Central memory CD4-positive, alpha-beta T cell (primary cell): ENCODE measurements at places on chromosomes 1 and 21.

GRCh38 chr1:228647523-228648444, 87.5 kb upstream of the RHOU start:
- DNase-seq: no peak

DNA sequence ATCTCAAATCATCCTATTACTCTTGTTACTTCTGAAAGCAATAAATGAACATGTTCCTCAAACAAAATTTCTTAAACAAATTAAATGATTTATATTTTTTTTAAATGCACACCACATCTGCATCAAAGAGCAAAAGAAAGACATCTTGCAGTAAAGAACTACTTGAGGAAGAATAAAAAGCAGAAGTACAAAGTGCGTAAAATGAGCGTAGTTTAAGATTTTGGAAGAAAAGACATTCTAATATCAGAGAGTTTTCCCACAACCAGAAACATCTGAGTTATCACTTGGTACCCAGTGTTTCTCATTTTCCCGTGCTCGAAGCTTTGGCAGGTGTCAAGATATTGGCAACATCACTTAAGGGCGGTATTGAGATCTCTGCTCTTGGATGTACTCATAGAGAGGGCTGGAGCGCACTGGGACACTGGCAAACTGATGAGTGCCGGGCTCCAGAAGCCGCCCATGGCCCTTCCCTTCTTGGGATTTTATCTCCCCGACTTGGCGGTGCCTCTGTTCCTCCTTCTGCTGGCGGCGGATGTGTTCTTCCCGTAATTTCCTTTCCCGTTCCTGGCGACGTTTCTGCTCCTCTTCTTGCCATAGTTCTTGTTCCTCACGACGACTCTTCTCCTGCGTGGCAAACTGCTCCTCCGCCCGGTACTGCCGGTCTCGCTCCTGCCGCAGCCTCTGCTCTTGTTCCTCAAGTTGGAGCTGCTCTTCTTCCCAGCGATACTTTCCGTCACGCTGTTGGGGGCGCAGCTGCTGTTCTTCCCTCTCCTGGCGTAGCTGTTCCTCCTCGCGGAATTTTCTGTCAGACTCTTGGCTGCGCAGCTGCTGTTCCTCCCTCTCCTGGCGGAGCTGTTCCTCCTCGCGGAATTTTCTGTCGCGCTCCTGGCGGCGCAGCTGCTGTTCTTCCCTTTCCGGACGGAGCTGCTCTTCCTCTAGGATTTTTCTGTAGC, 7.9 kb downstream of the TCHH start:
- no peak for DNase-seq

GRCh38 chr1:70499695-70500094, 88.6 kb downstream of the CTH start:
- DNase-seq: no peak

GRCh38 chr1:117852853-117853553, 76.4 kb downstream of the GDAP2 start:
- no peak for DNase-seq

GRCh38 chr21:39161064-39161463, 22.2 kb downstream of the PSMG1 start:
- no peak for DNase-seq

DNA sequence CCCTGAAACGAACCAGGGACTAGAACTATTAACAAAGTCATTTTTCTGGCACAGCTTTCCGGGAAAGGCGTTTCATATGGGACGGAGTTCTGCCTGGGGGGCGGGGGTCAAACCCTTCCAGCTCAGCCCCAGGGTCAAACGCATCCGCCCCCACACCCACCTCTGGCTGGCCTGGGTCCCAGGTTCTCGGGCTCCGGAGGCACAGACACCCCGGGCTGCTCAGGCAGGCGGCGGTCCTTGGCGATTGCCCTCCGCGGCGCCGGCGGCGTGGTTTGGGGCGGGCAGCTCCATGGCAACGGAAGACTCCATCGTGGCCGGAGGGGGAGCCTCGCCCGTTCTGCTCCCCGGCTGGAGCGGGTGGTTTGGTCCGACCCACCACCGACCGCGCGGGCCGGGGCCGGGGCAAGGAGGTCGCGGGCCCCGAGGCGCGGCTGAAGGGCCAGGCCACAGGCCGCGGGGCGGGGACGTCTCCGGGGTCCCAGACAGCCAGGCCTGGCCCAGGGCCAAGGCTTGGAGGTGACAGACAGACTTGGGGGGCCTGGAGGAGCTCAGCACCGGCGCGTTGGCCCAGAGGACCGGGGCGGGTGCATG, at the start of gene CFAP74:
CFAP74 (minus strand) TSS at position 246 of the 591 bp plus-strand sequence. CDS start 12,830 bp downstream, outside the sequence.
- DNase-seq: no peak

GRCh38 chr21:41901099-41901498, 22.0 kb upstream of the PRDM15 start:
- no peak for DNase-seq

DNA sequence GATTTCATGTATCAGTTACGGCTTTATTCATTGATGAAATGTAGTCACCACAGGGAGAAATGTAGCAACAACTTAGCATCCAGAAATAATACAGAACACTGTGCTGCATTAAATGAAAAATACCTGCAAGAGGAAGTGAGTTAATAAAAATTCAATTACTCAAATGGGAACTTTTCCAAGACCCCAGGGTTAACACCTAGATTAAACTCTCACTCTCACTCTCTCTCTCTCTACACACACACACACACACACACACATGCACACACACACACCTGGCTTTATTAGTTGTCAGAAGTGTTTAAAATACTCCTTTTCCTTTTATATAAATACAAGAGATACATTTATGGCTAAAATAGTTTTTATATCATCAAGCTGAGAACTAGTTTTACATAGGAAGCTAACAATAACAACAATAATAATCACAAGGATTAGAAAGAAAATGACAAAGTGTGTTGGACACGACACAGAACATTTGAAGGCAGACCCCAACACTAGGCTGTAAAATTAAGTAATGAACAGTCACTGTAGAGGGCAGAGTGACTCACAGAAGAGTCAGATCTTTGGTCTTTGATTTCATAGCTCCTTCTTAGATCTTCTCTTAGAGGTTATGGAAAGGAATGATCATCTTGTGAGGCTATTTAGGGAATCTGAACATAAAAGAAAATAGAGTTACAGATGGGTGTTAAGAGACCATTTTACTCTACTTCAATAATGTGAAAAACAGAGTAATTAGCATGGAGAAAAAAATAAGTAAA, 1266.0 kb upstream of the ADGRL2 start:
- no peak for DNase-seq

GRCh38 chr1:113185463-113186104, 112.6 kb downstream of the LRIG2 start:
- DNase-seq: no peak

DNA sequence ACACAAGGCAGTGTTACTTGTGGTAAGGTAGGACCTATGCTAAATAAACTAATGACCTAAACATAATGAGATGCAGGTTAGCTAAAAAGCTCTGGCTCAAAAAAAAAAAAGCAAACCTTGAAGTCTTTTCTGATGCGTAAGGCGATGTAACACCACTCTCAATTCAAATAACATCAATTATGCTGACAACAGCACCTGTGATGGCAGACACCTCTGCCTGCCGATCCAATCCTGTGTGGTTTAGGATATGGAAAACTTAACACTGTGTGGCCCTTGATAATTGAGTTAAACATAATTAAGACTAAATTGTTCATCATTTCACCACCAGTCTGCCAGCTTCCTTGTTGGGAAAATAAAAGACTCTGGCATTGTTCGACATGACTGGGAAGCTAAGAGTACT, 9.1 kb downstream of the RPAP2 start:
- DNase-seq: no peak

- DNase-seq: no peak
Observed at GRCh38 chr1:9242338-9242969, 7.9 kb downstream of the H6PD start.

GRCh38 chr1:45630429-45630828, 6.6 kb upstream of the CCDC17 start:
- DNase-seq: no peak

GRCh38 chr21:33064623-33065390, 5.1 kb upstream of the OLIG1 start:
- DNase-seq: no peak

DNA sequence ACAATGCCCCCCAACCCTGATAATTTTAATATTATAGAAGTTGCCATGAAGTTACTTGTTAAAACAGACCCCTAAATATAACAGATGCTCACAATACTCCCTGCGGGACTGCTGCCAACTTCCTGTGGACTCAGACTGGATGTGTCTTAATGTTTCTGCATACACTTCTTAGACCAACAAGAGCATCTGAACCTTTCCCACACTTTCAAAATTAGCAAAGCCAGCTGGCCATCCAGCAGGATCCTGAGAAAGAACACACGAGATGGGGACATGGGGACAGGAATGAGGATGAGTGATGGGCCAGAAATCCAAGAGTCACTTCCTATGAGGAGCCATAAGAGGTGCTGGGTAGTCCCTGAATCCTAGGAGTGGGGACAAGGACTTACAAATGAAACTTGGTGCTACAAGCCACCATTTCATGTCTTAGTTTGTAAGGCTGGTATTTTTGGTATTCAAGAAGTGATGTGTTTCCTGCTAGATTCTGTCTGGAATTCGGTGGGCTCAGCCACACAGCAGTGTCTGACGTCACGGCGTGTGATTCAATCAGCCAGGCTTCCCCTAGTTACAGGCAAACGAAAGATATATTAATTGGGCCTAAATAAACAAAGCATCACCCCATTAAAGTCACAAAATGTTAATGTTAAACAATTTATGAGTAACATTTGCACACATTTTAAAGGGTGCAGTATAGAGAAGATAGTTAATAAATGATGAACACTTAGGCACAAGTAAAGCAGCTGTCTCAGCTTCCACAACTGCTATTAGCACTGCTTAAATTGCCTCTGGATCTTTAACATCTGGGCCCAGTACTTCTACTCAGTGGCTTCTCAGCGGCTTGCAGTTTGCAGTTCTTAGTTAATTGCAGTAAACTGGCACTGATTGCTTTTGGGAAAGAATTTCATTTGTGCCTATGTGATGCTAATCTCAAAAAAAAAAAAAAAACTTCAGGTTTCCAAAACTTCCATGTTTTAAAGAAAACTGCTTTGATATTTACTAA, 41.2 kb upstream of the RGS8 start:
- DNase-seq: no peak

- DNase-seq: peak; percentile 27
Observed at GRCh38 chr1:15128520-15129313, 24.8 kb upstream of the TMEM51 start.

GRCh38 chr1:70487910-70488665, 77.0 kb downstream of the CTH start:
- DNase-seq: no peak

GRCh38 chr1:54408147-54409066, 2.2 kb upstream of the SSBP3 start:
- no peak for DNase-seq

- peak; percentile 49 for DNase-seq
Observed at GRCh38 chr1:225881081-225881958, 860 bp downstream of the TMEM63A start.

DNA sequence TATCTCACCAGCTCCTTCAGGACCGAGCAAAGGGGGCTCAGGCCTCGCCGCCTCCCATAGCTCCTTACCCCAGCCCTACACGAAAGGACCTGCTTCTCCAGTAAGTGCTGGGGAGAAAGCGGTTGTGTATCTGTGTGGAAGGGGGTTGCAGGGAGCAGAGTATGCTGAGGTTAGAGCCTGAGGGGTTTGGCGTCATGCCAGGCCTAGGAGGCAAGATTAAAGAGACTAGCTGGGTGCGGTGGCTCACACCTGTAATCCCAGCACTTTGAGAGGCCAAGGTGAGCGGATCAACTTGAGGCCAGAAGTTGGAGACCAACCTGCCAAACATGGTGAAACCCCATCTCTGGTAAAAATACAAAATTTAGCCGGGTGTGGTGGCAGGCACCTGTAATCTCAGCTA, 14.1 kb upstream of the RASSF5 start:
- no peak for DNase-seq

DNA sequence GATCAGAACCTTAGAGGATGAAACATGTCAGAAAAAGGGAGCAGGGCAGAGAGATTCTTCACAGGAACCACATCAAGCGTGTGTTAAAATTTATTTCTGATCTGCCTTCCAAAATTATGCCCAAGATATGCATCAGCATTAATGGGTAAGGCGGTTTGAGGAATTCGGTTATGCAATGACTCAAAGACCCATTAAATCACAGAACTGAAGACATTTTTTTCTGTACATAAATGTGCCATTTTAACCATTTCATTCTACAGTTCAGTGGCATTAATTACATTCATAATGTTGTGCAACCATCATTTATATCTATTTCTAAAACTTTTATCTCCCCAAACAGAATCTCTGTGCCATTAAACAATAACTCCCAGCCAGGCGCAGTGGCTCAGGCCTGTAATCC, 43.4 kb downstream of the CNST start:
- no peak for DNase-seq

DNA sequence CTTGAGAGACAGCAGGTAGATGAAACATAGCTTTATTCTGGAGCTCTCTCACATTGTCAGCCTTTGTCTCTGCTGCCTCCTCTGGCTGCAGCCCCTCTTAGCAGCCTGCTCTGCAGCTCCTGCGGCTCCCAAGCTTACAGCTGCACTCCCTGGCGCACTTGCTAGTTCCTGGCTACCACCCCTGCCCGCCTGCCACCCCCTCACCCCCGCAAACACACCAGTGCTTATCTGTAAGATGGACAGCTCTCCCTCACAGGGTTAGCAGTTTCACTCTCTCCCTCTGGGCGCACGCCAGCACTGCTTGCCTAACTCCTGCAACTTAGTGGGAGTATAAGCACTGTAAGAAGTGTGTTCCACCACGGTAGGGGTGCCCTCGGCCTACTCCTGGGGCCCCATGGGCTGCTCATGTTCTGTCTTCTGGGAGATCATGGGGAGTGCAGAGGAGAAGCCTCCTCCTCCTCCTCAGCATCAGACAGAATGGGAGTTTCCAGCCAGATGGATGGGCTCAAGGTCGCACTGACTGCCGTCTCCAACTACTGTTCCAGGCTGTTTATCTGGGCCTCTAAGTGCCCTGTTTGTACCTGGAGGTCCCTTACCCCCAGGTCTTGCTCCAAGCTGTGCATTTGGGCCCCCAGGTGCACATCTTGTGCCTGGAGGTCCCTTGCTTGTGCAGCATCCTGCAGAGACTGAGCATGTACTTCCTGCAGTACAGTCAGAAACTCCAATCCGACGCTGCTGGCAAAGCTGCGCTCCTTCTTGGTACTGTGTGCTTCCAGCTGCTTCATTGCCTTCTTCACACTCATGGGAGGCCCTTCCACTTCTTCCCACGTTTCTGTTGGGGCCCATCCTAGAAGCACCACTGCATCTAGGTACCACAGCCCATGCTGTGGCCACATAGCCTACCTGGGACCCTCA, 1388.1 kb downstream of the AMY1C start:
- DNase-seq: no peak

- DNase-seq: no peak
Observed at GRCh38 chr1:99266726-99267125, 2.4 kb downstream of the PLPPR4 start.
